ENCODE measurements at places on chromosomes 12 and 14. TPM values are rescaled to one million over a fixed set of nuclear protein-coding genes. Genes with fewer than 3 reads are reported as not detected.

GRCh38 chr12:124094188-124094587, 121.2 kb downstream of the ZNF664 start:
- H3K4me3 ChIP-seq = no peak overlapping the region
- H3K36me3 ChIP-seq = no peaks in the 10 kb centered on the region

DNA sequence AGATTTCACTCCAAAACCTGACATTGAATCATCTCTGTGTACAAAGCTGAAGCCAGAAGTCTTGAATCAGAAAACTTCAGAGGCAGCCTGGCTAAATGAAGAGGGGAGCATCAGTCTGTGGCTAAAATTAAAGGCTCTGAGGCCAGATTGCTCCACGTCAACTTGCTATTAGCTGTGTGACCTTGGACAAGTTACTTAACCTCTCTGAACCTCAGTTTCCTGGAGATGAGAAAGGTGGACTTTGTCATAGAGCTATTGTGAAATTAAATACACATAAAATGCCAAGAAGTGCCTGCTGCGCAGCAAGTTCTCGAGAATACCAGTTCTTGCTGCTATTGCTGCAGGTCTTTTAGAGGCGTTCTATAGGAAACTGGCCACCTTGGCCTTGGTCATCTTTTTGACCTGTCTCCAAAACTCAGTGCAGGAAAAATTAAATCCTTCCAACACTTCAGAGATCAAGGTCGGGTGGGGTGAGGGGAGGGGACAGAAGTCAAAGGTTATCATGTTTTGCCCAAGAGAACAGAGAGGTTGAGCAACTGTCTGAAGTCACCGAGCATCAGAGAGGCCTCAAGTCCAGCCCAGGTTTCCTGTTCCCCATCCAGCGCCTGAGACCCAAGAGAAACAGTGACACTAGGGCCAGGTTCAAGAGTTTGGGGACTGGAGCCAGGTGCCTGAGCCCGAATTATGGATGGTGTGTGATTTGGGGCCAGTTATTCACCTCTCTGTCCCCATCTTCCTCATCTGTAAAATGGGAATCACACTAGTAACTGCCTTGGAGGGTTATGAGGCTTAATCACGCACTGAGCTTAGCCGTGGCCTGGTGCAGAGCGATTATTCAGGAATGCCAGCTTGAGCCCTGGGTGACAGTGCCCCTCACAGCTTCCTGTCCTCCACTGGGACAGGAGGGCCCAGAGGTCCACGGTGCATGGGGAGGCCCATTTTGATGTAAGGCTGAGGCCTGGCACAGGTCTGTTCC, 1.1 kb downstream of the SERPINA1 start:
- H3K27me3 ChIP-seq = peaks cover 2% of the 10 kb centered on the region
- H3K4me3 ChIP-seq = no peak overlapping the region
- H3K36me3 ChIP-seq = no peaks in the 10 kb centered on the region
- no peak for DNase-seq
- H3K27ac ChIP-seq = no peak overlapping the region

The TTC6 gene
- not detected for total RNA-seq

The BRI3BP gene
- total RNA-seq = 17.2 TPM

The TMEM119 gene
- total RNA-seq = 0.48 TPM

DNA sequence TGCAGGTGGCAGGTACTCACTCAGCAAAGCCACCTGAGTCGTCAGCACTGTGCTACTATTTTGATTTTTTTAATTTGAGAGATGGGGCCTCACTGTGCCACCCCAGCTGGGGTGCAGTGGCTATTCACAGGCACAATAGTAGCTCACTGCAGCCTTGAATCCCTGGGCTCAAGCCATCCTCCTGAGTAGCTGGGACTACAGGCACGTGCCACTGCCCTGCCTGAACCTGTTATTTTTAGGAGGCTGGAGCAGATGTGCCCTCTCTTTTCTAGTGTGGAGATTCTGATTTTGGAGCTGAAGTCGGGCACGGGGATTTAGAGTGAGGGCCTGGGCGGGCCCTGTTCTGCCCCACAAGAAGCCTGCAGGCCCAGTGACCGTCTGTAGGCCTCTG, 17.3 kb downstream of the SLC25A47 start:
- peak; percentile 15 for DNase-seq
- peaks cover 42% of the 10 kb centered on the region for H3K36me3 ChIP-seq
- H3K27me3 ChIP-seq = no peaks in the 10 kb centered on the region
- no peak overlapping the region for H3K4me3 ChIP-seq
- H3K4me1 ChIP-seq = peaks cover 8% of the 10 kb centered on the region

All from activated naive CD8-positive, alpha-beta T cell treated with anti-CD3 and anti-CD28 coated beads, Interleukin-2, amount 10 ng/mL, durations not matched to agents 7 days and 5 days (primary cell).